GM19239 (cell line): ENCODE measurements at places on chromosomes 6 and 20.

- no peak for DNase-seq
Measured at GRCh38 chr6:2632976-2633584, 117.6 kb downstream of the MYLK4 start.

DNA sequence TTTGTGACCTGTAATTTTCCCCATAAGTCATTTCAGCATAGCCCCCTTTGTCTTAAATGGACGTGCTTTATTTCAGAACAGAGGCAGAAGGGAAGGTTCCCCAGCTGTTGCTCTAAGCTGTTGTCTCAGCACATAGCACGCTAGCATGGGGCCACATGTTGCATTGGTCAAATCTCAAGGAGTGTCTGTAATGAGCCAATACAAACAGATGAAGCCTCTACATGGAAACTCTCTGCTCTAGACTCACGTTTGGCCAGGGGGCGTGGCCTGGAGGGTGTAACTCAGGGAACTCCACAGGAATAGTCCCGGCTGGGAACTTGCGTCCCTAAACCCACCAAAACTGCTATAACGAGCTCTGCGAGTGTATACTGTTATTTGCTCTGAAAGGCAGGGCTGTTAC is 35.2 kb upstream of the SLC22A2 start:
- DNase-seq, result no peak

GRCh38 chr20:37424062-37424851 is 78.3 kb downstream of the SRC start:
- no peak for DNase-seq

DNA sequence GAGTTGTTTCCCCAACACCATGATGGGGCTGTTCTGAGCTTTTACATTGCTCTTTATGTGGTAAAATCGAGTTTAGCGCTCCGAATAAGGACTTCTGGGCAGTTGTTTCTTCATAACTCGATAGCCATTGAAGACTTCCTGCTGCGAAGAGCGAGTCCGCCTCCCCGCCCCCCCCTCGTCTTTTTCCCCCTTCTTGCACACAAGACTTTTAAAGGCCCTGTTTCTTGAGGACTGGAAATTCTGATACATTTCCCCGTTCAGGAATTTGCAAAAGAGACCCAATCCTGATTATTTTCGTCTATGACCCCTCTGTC is 1.5 kb upstream of the CITED2 start:
- DNase-seq, result no peak

GRCh38 chr6:53639520-53639919 is 26.0 kb downstream of the KLHL31 start:
- no peak for DNase-seq

DNA sequence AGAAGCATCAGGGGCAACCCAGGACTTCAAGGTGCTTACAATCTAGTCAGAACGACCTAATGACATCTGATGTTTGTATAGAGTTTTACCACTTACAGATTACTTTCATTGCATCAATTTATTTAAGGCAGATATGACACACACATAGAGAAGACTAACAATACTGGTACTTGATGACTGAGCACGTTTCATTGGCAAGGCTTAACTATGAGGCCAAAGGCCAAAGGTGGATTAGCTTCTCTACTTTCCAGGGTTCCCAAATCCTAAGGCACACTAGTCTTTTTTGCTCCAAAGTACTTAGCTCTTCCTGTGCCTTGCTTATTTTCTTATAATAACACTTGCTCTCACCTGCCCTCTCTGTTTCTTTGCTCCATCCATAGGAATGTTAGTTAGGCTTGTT is 406.2 kb downstream of the ZFAND3 start:
- DNase-seq, result no peak

GRCh38 chr20:37451616-37452015 is 69.4 kb upstream of the NNAT start:
- no peak for DNase-seq

GRCh38 chr6:143356101-143356880 is 94.2 kb downstream of the ADAT2 start:
- no peak for DNase-seq

DNA sequence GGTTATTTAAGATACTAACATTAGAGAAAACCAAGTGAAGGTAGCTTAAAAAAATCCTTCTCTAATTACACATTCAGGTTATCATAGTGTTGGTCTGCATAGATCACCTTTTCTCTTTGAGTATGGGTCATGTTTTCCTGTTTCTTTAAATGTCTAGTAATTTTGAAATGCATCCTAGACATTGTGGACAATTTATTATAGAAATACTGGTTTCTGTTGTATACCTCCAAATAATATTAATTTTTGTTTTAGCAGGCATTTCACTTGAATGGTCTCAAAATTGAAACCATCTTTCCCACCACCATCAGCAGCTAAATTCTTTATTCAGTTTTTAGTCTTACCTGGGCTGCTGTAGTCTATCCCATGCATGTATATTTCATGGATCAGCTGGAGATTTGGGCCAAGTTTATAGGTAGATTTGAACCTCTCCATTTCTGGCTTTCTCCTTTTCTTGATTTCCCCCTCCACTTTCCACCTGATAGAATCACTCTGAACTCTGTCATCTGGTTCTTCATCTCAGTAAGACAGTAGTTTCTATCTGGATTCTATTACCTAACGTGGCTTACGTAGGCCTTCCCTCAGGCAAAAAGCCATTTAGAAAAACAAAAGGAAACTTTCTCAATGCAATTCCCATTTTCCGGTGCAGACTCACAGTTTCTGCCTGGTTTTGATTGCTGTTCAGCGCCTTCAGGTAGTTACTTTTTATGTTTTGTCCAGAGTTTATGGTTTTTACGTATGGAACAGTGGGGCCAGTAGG is 52.3 kb downstream of the ZFAND3 start:
- no peak for DNase-seq

DNA sequence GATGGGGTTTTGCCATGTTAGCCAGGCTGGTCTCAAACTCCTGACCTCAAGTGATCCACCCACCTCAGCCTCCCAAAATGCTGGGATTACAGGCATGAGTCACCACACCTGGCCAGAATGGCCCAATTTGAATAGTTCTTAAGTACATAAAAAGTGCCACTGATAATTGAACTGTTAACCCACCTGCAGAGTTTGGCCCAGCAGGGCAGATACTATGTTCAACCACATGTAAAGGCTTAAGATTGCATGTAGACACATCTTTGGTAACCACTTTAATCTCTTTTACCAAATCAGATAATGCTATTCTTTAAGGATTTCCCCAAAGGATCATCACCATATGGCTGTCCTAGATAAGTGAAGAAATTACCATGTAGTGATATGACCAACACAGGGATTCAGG is 21.3 kb upstream of the SGK1 start:
- no peak for DNase-seq

- no peak for DNase-seq
Measured at GRCh38 chr6:135994857-135995544, 143.5 kb downstream of the PDE7B start.

DNA sequence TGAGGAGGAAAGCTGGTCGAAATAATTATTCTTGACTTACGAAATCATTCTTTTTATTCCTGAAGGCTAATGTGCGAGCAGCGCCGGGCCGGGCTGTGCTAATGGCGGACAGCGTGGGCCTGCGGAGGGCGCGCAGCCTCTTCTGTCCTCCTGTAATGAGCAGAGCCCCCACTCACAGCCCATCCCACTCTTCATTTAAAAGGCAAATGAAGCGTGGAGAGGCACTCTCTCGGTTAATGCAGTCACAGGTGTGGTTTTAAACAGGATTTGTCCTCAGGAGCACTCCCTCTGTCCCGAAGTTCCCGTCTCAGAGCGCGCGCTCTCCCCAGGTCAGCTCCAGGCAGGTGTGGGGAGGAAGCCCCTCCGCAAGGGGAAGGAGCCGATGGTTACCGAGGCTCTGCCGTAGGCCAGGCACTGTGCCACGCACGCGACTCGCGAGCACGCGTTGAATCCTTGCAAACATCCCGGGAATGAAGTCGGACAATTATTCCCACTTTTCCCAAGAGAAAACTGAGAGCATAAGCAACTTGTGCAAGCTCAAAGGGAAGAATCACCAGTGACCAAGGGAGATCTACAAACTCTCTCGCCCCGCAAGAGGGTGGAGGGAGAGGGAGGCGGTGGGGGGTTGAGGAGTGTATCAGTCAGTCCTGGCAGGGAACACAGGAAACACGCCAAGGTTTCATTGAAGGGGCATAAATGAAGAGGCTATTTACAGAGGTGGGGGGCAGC is 35.5 kb upstream of the ZFAND3 start:
- no peak for DNase-seq

- DNase-seq, result no peak
Measured at GRCh38 chr6:81002126-81002525, 750.4 kb downstream of the TENT5A start.

GRCh38 chr20:18805881-18806280 is 7.7 kb upstream of the SCP2D1 start:
- DNase-seq, result no peak

DNA sequence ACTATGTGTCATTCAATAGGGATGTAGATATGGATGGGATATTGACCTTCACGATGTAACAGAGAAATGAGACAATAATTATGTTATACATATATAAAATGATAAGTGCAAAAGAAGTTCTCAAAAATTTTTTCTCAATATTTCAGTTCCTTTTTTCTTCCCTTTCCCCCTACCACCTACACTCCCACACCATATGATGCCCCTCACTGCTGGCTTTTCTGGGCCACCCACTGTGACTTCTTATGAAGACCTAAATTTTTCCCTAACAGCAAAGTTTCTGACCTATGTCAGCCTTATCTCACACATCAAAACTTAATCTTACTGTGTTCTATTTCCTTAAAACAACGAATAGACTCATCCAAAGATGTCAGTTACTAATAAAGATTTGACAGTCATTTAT is 89.9 kb upstream of the MYLIP start:
- no peak for DNase-seq
